Fibroblast of skin of scalp (primary cell): ENCODE measurements at places on chromosomes 7 and 10.

DNA sequence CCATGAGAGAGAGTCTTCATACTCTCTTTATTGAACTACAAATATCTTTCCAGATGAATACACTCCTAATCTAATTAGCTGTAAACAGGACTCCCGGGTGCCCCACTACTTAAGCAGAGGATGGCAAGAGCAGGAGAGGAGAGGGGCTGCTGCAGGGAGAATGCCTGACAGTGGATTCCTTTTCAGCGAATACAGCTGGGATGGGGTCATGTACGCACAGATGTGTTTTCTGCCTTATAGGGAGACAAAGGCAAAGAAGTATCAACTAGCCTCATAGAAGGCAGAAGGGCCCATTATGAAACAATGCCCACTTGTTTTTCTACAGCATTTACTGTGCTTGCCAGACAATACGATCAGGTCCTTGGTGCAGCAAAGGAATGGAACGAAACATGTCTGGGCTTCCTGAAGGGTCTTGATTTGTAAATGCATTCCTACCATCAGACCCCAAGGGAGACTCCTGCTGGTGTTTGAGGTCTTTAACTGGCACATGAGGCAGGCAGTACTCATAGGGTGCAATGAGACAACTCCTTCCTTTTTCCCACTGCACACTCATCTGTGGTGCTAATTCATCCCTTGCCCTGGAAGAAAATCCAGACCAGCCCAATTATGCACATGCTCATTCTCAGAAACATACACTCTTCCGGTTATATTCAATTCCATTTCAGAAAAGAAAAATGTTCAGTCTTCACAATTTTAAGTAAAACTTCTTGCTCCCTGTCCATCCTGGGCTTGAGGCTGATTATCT lies 117.1 kb downstream of the AOAH start:
- DNase-seq: no peak

DNA sequence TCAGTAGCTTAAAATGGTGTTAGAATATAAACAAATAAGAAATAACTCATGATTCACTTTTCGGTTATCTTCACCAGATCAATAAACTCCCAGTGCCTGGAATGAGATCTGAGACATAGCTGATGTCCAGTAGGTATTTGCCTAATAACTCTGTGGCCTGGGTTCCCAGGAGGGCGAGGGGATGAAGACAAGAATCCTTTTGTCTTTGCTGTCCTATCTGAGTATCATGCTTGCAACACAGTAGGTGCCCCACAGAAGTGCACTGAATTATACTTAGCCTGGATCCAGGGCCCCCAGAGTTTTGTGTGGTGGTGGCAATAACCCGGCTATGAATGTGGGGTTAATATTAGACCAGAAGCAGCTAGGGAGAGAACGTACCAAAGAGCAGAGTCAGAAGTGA lies 350.1 kb upstream of the AOAH start:
- no peak for DNase-seq

GRCh38 chr7:145915679-145916078 lies 200.9 kb upstream of the CNTNAP2 start:
- no peak for DNase-seq

DNA sequence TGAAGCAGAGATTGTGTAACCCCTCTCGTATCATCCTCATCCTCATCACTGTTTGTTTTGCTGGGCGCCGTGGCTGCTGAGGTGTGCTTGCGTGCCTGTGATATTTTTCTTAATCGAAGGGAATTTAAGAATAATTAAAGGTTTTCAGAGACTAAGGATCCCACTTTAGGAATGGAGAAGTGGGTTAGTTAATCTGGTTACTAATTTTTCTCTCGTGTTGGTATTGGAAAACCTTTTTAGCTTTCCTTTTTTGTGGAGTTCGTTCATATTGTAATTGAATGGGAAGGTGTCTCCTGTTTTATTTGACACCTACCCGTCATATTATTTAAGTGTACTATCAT lies 1.3 kb downstream of the UBN2 start:
- no peak for DNase-seq

DNA sequence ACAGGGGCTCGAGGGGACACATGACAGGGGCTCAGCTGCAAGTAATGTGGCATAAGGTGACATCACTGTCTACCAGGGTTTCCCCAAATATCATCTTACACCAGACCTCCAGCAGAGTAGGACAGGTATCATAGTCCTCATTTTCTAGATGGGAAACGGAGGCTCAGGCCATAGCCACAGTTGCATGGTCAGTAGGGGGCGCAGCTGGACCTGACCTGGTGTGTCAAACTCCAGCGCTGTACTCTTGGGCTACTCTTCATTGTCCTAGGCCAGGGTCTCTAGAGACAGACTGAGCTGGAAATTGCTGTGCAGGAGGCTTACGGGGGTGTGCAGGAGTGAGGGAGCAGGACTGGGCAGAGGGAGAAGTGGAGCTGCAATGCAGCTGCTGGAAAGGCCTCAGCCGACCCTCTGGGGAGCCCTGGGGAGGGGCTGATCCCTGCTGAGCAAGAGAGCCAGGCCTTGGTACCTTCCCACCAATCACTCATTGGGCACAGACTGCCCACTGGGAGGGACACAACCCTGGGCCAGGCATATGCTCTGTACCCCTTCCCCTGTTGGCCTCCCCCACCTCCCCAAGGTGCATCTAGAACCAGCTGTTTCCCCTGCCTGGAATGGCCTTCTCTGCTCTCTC lies 89.9 kb downstream of the CDH23 start:
- peak; percentile 37 for DNase-seq

DNA sequence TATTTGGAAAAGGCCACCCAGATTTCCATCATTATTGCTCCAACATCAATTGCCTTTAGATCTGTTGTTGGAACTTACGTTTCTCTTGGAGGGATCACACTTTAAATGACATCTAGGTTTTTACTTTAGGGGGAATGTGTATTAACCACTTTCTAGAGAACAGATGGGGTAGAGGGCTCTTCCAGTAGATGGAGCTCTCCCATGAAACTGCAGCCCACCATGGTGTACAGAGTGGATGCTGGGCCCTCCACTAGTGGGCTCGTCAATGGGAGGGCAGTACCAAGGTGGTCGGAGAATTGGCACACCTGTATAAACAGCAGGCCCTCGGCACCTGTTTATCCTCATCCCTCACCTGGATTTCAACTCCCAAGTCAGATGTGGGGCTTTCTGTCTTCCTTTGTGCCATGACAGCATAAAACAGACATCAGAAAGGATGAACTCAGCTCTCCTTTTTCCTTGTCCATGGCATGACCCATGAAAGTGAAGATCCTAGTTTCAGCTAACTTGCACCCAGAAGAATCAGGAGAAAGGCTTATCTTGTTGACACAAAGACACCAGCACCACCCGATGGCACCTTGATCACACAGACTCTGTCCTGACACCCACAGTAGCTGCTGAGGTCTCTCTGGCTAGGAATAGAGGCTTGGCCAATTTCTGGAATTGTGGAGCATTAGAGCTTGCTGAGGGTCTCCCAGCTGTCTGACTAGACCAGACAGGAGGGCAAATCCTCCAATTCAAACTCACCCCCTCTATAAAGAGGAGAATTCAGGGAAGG lies 150.5 kb downstream of the CYP26A1 start:
- no peak for DNase-seq

- no peak for DNase-seq
Observed at GRCh38 chr7:139205843-139206242, 25.2 kb upstream of the UBN2 start.

- peak; percentile 65 for DNase-seq
Observed at GRCh38 chr7:108093851-108094331, 36.3 kb downstream of the LAMB4 start.

- no peak for DNase-seq
Observed at GRCh38 chr10:101260764-101261481, 31.7 kb upstream of the LBX1 start.

DNA sequence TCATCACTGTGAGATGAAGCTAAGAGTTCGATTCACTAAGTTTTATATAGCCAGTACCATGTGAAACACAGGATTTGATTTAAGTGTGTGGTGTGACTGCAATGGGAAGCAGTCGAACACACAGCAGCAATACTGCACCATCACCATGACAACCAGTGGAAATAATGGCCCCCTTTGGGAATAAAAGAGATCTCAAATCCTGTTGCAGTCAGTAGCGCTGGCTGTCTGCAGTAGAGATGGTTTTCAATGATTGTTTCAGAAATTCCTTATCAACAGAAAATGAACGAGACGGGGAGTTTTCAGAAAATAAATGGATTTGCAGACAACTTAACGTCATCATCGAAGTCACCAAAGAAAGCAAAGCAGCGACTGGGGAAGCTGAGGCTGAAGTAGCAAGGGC lies 91.0 kb downstream of the PTPRE start:
- no peak for DNase-seq

DNA sequence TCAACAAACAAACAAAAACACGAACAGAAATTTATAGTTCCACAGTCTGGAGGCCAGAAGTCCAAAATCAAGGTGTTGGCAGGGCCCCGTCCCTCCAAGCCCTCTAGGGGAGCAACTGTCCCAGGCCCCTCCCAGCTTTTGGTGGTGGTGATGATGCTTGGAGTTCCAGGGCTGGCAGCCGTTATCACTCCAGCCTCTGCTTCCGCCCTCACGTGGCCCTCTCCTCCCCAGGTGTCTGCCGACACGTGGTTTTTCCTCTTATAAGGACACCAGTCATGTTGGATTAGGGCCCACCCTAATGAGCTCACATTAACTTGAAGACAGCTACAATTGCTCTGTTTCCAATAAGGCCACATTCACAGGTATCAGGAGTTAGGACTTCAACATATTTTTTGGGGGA lies 49.7 kb downstream of the MICALL2 start:
- no peak for DNase-seq

- DNase-seq: no peak
Observed at GRCh38 chr7:106032295-106032694, 69.2 kb downstream of the CDHR3 start.

DNA sequence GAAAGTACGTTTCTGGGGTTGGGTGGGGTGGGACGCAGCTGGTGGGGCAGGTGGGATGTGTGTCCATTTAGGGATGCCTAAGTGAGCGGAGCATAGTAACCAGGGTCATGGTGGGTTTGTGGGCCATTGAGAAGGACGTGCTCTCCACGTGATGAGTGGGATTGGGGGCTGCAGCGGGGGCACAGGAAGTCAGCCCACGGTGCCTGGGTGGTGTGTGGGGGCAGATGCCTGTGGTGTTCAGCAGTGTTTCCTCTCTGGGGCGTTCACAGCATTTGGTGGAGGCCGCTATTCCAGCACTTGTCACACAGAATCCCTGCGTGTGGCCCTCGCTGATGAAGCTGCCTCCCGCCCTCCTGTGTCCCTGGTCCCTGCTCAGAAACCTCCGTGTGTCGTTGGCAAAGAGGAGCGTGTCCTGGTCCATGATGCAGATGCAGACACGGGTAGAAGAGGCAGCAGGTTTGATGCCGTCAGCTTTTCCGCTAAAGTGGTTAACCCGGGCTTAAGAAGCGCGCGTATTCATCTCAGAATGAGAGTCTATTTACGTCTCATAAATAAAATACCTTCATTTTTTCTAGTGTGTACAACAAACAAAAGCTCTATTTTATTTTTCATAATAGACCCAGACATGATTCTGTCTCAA lies 274.2 kb downstream of the ADARB2 start:
- DNase-seq: no peak

GRCh38 chr10:122446668-122447423 lies 7.6 kb upstream of the ARMS2 start:
- peak; percentile 35 for DNase-seq

DNA sequence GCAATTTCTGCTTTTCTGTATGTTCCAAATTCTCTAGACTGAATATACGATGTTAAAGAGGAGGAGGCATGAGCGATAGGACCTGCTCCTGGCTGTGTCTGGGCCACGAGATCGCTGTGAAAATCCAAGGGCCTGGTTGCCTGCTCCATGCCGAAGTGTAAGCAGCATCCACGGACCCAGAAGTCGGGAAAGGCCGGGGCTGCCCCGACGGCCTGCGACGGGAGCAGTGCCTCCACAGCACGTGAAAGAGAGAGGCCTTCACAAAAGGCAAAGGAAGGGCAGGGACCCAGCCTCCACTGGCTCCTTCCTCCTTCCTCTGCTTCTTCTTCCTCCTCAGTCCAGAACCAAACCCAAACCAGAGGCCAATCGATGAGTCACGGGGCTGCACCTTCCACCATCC lies 122.9 kb upstream of the MGMT start:
- DNase-seq: no peak

DNA sequence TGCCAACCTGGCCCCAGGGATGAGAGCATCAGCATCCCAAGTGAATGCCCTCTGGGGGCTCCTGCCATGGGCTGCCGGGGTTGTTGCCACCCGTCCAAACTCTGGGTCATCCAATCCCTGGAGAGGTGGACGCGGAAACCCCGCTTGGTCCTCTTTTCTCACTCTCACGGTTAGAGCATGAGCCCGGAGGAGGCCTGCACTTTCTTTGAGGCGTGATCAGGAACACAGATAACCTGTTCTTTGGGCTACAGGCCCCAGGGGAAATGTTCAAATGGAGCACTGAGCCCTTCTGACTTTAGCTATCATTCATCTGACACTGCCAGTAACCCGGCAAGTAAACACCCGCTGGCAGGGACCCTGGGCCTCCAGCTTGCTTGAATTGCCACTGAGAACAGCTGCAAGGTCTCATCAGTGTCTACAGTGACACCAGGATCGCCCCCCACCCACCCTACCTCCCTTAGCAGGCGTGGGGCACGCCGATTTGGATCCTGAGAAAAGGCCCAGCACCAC lies 29.4 kb upstream of the SLF2 start:
- DNase-seq: no peak

- DNase-seq: peak; percentile 5
Observed at GRCh38 chr10:91941426-91941825, 17.9 kb downstream of the BTAF1 start.

- peak; percentile 2 for DNase-seq
Observed at GRCh38 chr10:123009105-123009820, 457 bp downstream of the ACADSB start.

DNA sequence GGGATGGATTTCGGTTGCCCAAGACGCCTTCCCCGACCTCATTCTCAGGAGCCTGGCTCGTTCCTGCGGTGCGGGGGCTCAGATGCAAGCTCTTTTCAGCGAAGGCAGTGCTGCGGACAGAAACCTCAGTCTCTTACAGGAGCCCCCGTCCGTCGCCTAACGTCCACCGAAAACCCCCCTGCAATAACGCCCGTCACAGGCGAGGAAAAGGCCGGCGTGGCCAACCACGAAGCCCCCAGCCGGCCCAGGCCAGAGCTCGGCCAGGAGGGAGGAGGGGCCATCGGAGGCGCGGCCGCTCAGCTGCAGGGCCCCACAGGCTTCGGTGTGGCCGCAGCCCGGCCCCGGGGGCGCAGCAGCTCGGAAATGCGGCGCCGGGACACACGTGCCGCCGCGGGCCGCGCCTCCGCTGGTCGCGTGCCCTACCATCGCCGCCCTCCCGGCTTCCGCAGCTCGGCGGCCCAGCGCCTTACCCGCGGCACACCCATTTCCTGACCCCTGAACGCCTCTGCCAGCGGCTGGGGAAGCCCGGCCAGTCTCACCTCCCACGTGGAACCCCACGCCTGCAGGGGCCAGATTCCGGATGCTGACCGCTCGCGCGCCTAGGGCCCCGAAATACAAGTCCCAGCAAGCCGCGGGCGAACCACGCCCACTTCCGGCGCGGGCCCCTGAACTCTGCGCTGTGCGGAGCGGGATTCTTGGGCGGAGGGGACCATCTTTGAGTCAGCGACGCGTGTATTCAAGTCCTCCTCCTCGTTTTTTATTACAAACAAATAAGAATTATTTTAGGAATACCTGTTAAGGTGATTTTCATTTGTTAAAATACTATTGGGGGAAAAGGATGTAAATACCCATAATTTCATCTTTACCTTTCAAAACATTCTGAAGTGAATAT lies at the start of gene ZNF239:
Gene ZNF239, minus strand, starts transcription at position 616 of the 892 bp plus-strand sequence. CDS start 16,537 bp downstream, outside the sequence.
- peak; percentile 90 for DNase-seq
